ENCODE measurements at places on chromosomes 3 and 15. TPM values are rescaled to one million over a fixed set of nuclear protein-coding genes. Genes with fewer than 3 reads are reported as not detected.

The FOXL2 gene
- total RNA-seq = not detected

The STARD9 gene
- total RNA-seq = 8.8 TPM

The CIP2A gene
- 4.5 TPM for total RNA-seq

The C3orf20 gene
- total RNA-seq = 0.45 TPM

DNA sequence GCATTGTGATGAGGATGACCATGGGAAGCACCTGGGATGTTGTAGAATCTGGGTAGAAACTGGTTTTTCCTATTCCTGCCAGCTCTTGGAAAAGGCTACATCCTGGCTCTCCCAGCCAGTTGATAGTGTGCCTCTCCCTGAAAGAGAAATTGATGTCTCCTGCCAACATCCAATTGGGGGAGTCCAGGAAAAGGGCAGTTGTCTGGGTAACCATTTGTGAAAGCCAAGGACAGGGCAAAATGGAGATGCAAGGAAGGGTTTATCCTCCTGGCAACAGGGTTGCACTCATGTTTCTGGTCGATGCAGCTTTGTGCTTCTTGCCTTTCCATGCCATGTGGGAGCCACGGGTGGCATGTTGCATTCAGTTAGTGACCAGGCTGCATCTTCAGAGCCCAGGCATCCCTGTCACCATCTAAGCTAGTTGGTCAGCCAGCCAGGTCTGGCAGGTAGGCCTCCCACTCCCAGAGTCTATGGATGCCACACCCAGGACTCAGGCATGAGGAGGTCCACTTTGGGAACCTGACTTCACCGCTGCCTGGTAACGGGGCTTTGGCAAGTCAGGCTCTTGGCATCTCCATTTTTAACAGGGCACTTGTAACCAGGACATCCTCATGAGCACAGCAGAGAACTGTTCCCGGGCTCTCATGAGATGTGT is 153.5 kb downstream of the DNAJB8 start:
- H3K4me1 ChIP-seq = peaks cover 46% of the 10 kb centered on the region
- no peaks in the 10 kb centered on the region for H3K27me3 ChIP-seq
- no peak overlapping the region for H3K4me3 ChIP-seq
- no peak overlapping the region for H3K27ac ChIP-seq
- DNase-seq = no peak

DNA sequence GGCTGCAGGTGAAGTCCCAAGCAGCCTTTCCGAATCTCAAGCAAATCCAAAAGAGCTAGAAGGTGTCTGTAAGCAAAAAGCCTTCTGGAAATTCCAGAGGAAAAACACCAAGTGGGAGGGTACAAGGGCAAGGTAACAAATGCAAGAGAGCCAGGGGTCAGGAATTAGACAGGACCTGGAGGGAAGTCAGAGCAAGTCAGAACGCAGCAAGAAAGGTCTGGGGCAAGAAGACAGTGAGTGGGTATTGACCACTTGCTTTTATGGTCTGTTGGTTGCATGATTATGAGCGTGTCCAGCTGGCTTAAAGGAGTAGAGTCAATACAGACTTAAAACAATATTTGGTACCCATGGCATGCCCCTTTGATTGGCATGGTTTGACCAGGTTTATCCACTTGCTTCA is 66.7 kb upstream of the OXTR start:
- no peaks in the 10 kb centered on the region for H3K4me1 ChIP-seq
- no peak for DNase-seq
- no peaks in the 10 kb centered on the region for H3K27me3 ChIP-seq
- no peaks in the 10 kb centered on the region for H3K36me3 ChIP-seq

GRCh38 chr15:46644501-46645481 is 1010.0 kb downstream of the SQOR start:
- no peak overlapping the region for H3K27ac ChIP-seq
- no peak overlapping the region for H3K4me3 ChIP-seq
- no peaks in the 10 kb centered on the region for H3K27me3 ChIP-seq
- H3K36me3 ChIP-seq = no peaks in the 10 kb centered on the region
- no peaks in the 10 kb centered on the region for H3K4me1 ChIP-seq

DNA sequence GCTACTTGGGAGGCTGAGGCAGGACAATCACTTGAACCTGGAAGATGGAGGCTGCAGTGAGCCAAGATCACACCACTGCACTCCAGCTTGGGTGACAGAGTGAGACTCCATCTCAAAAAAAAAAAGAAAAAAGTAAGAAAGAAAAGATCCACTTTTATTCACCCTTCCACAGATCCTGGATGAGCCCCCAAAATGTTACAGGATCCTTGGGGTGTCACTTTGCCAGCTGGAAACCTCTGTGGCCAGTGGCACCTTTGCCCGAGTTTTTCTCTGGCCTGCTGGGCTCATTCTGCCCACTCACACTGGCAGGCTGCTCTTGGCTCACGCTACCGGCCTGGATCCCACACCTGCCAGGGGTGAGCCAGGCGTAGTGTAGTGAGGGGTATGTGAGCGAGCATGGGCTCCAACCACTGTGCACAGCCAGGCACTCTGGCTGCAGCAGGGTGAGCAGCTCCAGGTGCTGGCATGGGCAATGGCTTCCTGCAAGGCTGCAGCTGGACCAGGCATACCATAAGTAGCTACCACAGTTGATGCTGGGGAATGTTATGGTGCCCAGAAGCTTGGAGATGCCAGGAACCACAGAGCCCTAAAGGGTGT is 57.8 kb upstream of the C15orf39 start:
- H3K27ac ChIP-seq = no peak overlapping the region
- no peak overlapping the region for H3K4me3 ChIP-seq
- no peaks in the 10 kb centered on the region for H3K36me3 ChIP-seq

DNA sequence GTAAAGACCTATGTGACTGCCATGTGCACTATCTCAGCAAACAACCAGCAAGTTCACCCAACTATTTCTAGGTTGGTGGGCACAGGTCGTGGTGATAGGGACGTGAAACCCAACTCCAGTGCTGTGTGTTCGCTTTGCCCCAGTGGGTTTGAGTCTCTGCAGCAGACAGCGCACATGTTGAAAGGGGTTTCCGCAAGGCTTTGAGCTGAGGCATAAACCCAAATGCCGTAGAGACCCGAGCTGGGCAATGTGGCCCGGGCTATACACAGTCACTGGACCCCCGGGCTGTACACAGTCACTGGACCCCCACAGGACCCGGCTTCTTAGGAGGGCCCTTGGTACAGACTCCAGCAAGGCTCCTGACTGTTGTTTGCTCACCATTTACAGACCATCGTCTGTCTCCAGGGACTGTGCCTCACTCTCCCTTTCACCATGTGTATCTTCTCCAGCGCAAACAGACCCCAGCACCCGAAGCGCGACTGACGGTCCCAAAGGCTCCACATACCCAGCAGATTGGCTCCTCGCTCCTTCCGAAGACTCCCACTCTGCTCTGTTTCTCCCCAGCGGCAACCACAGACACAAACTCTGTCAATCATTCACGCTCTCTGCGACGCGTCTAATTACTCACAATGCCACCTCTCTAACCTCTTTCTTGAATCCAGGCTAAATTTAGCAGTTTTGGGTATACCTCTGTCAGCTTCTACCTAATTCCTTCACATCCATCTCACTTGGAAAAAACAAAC is 31.2 kb downstream of the PCSK6 start:
- DNase-seq = no peak
- H3K27me3 ChIP-seq = peaks cover 37% of the 10 kb centered on the region
- H3K4me1 ChIP-seq = no peaks in the 10 kb centered on the region
- H3K4me3 ChIP-seq = no peak overlapping the region
- no peaks in the 10 kb centered on the region for H3K36me3 ChIP-seq

DNA sequence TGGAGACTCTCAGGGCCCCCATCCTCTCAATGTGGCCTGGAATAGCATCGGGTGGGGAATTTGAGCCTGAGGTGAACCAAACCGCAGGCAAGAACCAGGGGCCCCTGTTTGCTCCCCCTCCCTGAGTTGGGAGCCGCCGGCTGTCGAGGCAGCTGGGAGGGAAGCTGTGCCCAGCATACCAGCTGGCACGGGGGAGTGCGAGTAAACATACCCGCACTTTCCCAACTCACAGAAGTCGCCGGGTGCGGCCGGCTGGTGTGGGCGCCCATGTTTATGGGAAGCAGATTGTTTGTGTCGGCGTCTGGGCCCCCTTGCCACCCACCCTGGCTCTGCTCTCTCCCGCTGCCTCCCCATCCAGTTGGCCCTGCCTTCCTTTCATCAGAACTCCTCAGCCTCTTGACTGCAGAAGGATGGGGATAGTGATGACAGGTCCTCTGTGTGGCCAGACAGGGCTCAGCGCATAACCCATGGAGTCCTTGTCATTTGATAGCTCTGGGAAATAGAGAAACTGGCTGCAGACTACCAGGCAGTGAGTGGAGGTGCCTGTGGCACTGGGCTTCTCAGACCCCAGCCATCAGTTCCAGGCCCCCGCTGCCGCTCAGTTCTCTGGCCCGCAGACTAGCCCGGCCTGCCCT is 60.4 kb downstream of the CACNA2D2 start:
- H3K27ac ChIP-seq = no peak overlapping the region
- no peaks in the 10 kb centered on the region for H3K27me3 ChIP-seq
- H3K4me1 ChIP-seq = peaks cover 6% of the 10 kb centered on the region

Data from T-cell (primary cell).